ENCODE measurements at places on chromosomes 3 and 15.

DNA sequence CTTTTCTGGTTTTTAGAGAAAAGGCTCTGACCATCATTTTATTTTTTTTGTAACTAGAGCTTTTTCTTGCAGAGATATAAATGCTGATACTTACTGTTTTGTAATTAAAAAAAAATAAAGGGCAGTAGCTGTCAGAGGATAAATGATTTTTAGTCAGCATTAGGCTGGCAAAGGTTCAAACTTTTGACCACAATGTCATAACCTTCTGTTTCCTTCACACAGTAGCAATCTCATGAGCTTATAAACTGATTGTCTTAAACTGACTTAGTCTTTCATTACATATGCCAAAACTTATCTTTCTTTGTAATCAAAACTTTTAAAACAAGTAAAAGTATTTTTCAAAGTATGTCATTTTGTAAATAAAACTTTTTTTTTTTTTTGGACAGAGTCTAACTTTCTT lies 841.9 kb downstream of the OTOL1 start:
- no peak for DNase-seq

- DNase-seq: no peak
Measured at GRCh38 chr3:172786036-172786435, 35.5 kb downstream of the ECT2 start.

DNA sequence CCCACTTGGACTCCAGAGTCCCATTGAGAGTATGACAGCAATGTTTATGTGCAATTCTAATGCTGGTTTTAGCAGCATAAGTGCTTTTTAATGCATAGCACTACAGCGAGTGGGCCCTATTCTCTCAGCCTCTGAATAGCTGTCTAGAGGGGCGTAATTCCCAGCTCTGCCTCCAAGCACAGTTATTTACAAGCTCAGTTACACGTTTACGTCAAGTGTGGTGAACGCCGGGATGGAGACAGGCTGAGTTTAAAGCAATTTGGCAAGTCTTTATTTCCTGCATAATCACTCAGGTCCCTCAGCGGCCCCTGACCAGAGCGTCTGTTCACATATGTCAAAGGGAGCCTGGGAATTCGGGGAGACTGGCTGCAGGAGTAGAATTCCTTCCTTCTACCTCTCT lies 43.9 kb downstream of the SOX14 start:
- DNase-seq: no peak

GRCh38 chr3:114527036-114527644 lies 233.3 kb downstream of the TIGIT start:
- DNase-seq: peak; percentile 24

- no peak for DNase-seq
Measured at GRCh38 chr15:49339656-49340055, 83.4 kb upstream of the FGF7 start.

- no peak for DNase-seq
Measured at GRCh38 chr3:4359805-4360502, 56.8 kb downstream of the SETMAR start.

GRCh38 chr3:175311946-175312345 lies 452.8 kb downstream of the NAALADL2 start:
- no peak for DNase-seq

- no peak for DNase-seq
Measured at GRCh38 chr3:130933801-130934345, 40.0 kb downstream of the ATP2C1 start.

GRCh38 chr15:88897456-88898194 lies 2.3 kb upstream of the HAPLN3 start:
- DNase-seq: peak; percentile 29

GRCh38 chr3:81761904-81762580 lies 597 bp upstream of the GBE1 start:
- DNase-seq: no peak

Measured in NCI-H1417 (cell line).